Effector memory CD8-positive, alpha-beta T cell (primary cell): ENCODE measurements at places on chromosomes 4 and X.

GRCh38 chrX:133670383-133670782, 255.1 kb upstream of the GPC4 start:
- H3K4me1 ChIP-seq, result no peaks in the 10 kb centered on the region
- no peaks in the 10 kb centered on the region for H3K27me3 ChIP-seq
- no peaks in the 10 kb centered on the region for H3K36me3 ChIP-seq
- no peak for DNase-seq

GRCh38 chrX:71919431-71919830, 8.8 kb downstream of the NHSL2 start:
- H3K27ac ChIP-seq, result no peak overlapping the region
- no peaks in the 10 kb centered on the region for H3K36me3 ChIP-seq
- no peak for DNase-seq
- no peaks in the 10 kb centered on the region for H3K4me1 ChIP-seq

- H3K27ac ChIP-seq, result no peak overlapping the region
- H3K27me3 ChIP-seq, result peaks cover 15% of the 10 kb centered on the region
These were observed 13.2 kb upstream of the SH3TC1 start for GRCh38 chr4:8185930-8186329.

- H3K27me3 ChIP-seq, result no peaks in the 10 kb centered on the region
- no peak for DNase-seq
- H3K36me3 ChIP-seq, result no peaks in the 10 kb centered on the region
- H3K4me1 ChIP-seq, result no peaks in the 10 kb centered on the region
- no peak overlapping the region for H3K4me3 ChIP-seq
- no peak overlapping the region for H3K27ac ChIP-seq
These were observed 142.9 kb downstream of the PCDH7 start for GRCh38 chr4:30863021-30863420.

GRCh38 chr4:140866492-140867005, 110.4 kb upstream of the TBC1D9 start:
- peaks cover 2% of the 10 kb centered on the region for H3K4me1 ChIP-seq
- H3K27ac ChIP-seq, result no peak overlapping the region
- no peak overlapping the region for H3K4me3 ChIP-seq
- no peaks in the 10 kb centered on the region for H3K36me3 ChIP-seq
- peaks cover 23% of the 10 kb centered on the region for H3K27me3 ChIP-seq

GRCh38 chr4:76233083-76233482, 18.4 kb upstream of the FAM47E start:
- no peaks in the 10 kb centered on the region for H3K36me3 ChIP-seq
- DNase-seq, result no peak
- H3K27ac ChIP-seq, result no peak overlapping the region
- peaks cover 42% of the 10 kb centered on the region for H3K27me3 ChIP-seq
- H3K4me1 ChIP-seq, result no peaks in the 10 kb centered on the region
- H3K4me3 ChIP-seq, result no peak overlapping the region

- no peak for DNase-seq
- no peak overlapping the region for H3K4me3 ChIP-seq
- H3K4me1 ChIP-seq, result no peaks in the 10 kb centered on the region
- H3K27ac ChIP-seq, result no peak overlapping the region
- H3K36me3 ChIP-seq, result no peaks in the 10 kb centered on the region
These were observed 149.7 kb downstream of the RRAGB start for GRCh38 chrX:55867181-55867651.
